ENCODE measurements at places on chromosomes 3 and 15.
A peak's percentile ranks its signal among the peaks of the same experiment; 100 is the strongest.

GRCh38 chr15:101025896-101026631 lies 106.9 kb downstream of the LRRK1 start:
- no peaks in the 10 kb centered on the region for H3K36me3 ChIP-seq
- peaks cover 29% of the 10 kb centered on the region for H3K27me3 ChIP-seq
- H3K4me3 ChIP-seq: no peak overlapping the region
- DNase-seq: no peak
- peaks cover 22% of the 10 kb centered on the region for H3K4me1 ChIP-seq

GRCh38 chr3:184697845-184698244 lies 14.0 kb downstream of the MAGEF1 start:
- no peak for DNase-seq
- H3K27me3 ChIP-seq: peaks cover 15% of the 10 kb centered on the region
- no peak overlapping the region for H3K4me3 ChIP-seq

- H3K27me3 ChIP-seq: no peaks in the 10 kb centered on the region
- no peaks in the 10 kb centered on the region for H3K36me3 ChIP-seq
- H3K4me3 ChIP-seq: no peak overlapping the region
- DNase-seq: no peak
Observed at GRCh38 chr3:42165211-42165610, 74.1 kb downstream of the TRAK1 start.

GRCh38 chr3:114649331-114649730 lies 355.5 kb downstream of the TIGIT start:
- H3K4me3 ChIP-seq: no peak overlapping the region
- no peak overlapping the region for H3K27ac ChIP-seq
- no peaks in the 10 kb centered on the region for H3K4me1 ChIP-seq
- no peaks in the 10 kb centered on the region for H3K27me3 ChIP-seq
- no peak for DNase-seq

DNA sequence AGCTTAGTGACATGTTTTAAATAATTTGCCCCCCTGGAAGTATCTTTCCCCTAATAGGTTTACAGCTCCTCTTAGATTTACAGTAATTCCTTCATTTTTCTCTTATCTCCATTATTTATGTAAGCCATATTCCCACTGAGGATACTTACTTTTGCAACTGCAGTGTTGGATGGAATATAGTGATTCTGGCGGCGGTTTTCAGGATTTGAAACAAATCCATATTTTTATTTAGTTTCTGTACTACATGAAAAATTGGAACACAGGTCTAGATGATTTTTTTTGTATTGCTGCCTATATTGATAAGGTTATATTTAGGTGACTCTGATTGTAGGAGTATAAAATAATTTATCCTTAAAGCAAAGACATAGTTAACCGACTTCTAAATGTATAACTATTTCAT lies 391.6 kb upstream of the SUCLG2 start:
- H3K27me3 ChIP-seq: no peaks in the 10 kb centered on the region
- no peak overlapping the region for H3K4me3 ChIP-seq
- H3K4me1 ChIP-seq: no peaks in the 10 kb centered on the region
- H3K36me3 ChIP-seq: no peaks in the 10 kb centered on the region
- DNase-seq: no peak

- H3K36me3 ChIP-seq: peaks cover 19% of the 10 kb centered on the region
- peak overlapping the region; percentile 90 for H3K27ac ChIP-seq
- peaks cover 79% of the 10 kb centered on the region for H3K4me1 ChIP-seq
- DNase-seq: no peak
- peak overlapping the region; percentile 15 for H3K4me3 ChIP-seq
- H3K27me3 ChIP-seq: peaks cover 3% of the 10 kb centered on the region
Observed at GRCh38 chr3:71227270-71227661, 356.3 kb downstream of the FOXP1 start.

DNA sequence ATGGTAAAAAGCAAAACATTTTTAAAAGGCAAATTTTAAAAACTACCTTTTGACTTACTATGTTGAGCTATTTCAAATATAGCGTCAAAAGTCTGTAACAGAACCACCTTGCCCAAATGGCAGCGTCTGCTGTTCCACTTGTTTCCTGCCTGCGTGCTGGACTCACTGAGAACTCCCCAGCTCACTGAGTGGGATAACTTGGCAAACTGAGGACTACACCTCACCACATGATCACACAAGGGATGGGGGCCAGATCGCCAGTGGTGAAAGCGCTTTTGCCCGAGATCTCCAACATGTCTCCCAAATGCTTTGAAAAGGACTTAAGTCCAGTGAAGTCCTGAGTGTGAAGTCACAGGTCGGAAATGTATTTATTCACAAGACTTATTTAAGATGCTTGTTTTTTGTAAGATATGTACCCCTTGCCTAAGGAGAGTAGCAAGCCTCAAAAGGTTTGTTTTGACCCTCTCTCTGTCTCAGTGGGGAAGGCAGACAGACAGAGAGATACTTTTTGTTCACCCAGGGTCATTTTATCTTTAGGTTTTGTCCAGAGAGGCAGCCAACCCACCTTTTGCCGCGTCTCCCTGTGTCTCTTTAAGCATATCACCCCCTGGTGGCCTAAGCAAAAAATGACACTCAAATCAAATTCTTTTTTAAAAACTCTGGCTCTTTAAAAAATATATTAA lies 192.6 kb downstream of the PDZRN3 start:
- DNase-seq: peak; percentile 35
- no peak overlapping the region for H3K27ac ChIP-seq
- H3K4me1 ChIP-seq: peaks cover 72% of the 10 kb centered on the region
- peaks cover 10% of the 10 kb centered on the region for H3K36me3 ChIP-seq
- H3K4me3 ChIP-seq: peak overlapping the region; percentile 68
- peaks cover 8% of the 10 kb centered on the region for H3K27me3 ChIP-seq

DNA sequence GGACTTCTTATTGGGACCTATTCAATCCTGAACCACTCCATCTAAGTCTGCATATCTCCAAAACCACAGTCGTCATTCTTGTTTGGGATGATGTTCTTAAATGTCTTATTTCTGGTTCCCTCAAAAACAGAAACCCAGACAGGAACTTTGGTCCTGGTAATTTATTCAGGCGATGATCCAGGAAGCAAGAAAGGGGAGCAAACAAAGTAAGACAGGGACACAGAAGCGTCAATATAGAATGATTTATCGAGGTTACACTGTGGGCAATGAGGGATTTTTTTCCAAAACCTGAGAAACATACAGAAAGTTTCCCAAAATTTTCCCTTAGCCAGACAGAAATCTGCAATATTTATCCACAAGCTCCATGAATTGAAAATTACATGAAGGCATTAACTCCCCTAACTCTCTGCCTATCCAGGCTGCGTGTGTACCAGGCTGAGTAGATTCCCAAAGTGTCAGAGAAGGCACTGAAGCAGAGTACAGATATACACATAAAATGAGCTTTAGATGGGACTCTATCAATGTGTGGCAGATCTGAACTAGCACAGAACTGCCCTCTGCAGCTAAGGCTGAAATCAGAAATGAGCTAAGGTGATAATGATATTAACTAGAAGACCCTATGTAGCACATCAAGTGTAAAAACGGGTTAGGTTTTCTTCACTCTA lies 43.2 kb downstream of the TP63 start:
- no peak overlapping the region for H3K27ac ChIP-seq
- H3K4me1 ChIP-seq: no peaks in the 10 kb centered on the region
- H3K36me3 ChIP-seq: no peaks in the 10 kb centered on the region
- H3K27me3 ChIP-seq: peaks cover 4% of the 10 kb centered on the region

Data from nephron progenitor cell (in vitro differentiated cells).